ENCODE measurements at places on chromosomes 2 and 18. TPM values are rescaled to one million over a fixed set of nuclear protein-coding genes. Genes with fewer than 3 reads are reported as not detected.

- no peak for DNase-seq
- peaks cover 30% of the 10 kb centered on the region for H3K27me3 ChIP-seq
- H3K27ac ChIP-seq, result no peak overlapping the region
- H3K36me3 ChIP-seq, result no peaks in the 10 kb centered on the region
- H3K4me1 ChIP-seq, result peaks cover 12% of the 10 kb centered on the region
These were observed 2.4 kb upstream of the MSGN1 start for GRCh38 chr2:17813742-17814473.

- no peak for DNase-seq
- no peaks in the 10 kb centered on the region for H3K27me3 ChIP-seq
- H3K27ac ChIP-seq, result no peak overlapping the region
- no peak overlapping the region for H3K4me3 ChIP-seq
These were observed 398.7 kb downstream of the DSEL start for GRCh38 chr18:67117804-67118203.

- peaks cover 4% of the 10 kb centered on the region for H3K27me3 ChIP-seq
- H3K4me3 ChIP-seq, result no peak overlapping the region
- H3K4me1 ChIP-seq, result no peaks in the 10 kb centered on the region
- H3K36me3 ChIP-seq, result no peaks in the 10 kb centered on the region
These were observed 73.4 kb upstream of the TEX51 start for GRCh38 chr2:126825316-126825715.

GRCh38 chr2:24211408-24211807 lies 36.6 kb downstream of the FAM228A start:
- peaks cover 6% of the 10 kb centered on the region for H3K4me1 ChIP-seq
- no peak overlapping the region for H3K4me3 ChIP-seq
- no peaks in the 10 kb centered on the region for H3K27me3 ChIP-seq
- H3K36me3 ChIP-seq, result peaks cover 24% of the 10 kb centered on the region

DNA sequence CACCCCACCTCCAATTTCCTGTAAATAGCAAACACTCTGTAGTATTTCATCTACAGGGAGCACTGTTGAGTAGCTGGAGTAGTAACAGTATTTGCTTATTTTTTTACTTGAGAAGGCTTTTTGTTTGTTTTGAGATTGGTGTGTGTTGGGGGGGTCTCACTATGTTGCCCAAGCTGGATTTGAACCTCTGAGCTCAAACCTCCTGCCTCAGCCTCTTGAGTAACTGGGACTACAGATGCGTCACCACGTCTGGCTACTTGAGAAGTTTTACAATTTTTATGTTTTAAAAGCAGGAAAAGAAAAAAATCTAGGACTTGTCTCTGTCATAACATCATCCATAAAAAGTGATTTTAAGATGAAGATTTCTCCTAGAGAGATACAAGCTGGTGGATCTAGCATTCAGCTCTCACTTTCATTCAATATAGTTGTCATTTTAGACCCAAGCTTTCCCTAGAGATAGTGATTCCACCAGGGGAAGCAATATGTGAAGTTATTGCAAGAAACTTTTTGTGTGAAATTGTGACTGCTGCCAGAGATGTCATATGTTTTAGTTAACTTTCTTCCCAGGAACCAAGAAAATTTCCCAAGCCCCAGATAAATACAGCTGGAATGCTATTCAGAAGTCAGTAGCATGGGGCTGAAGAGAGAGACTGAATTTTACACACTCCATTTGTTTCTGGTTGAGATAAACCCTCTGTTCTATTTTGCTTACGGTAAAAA lies 60.2 kb upstream of the MAP4K3 start:
- peaks cover 4% of the 10 kb centered on the region for H3K27me3 ChIP-seq
- no peak overlapping the region for H3K27ac ChIP-seq
- peaks cover 18% of the 10 kb centered on the region for H3K4me1 ChIP-seq
- no peak overlapping the region for H3K4me3 ChIP-seq
- no peaks in the 10 kb centered on the region for H3K36me3 ChIP-seq

DNA sequence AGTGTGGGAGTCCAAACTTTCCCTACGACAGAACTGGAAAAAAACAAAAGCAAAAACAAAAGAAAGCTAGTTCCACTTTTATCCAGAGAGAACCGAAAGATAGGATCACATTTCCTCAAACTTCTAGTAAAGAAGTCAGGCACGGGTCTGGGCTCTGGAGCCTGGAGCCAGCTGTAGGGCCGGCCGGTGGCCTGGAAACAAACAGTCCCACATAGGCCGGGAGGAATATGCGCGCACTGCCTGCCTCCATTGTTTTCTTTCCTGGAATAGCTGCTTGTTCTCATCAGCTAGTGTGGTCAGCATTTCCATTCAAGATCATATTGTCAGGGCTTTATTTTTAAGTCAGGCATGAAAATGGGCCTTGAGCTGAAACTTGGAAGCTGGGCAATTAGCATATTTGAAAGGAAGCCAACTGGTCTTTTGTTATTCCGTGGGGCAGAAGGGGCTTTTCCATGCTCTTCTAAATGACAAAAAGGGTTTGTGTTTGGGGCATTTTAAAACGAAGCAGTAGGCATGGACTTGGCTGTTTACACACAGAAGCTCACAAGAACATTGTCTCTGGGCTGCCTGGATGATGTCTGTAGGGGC lies 58.7 kb upstream of the RFX8 start:
- H3K36me3 ChIP-seq, result no peaks in the 10 kb centered on the region
- no peak overlapping the region for H3K4me3 ChIP-seq
- H3K4me1 ChIP-seq, result no peaks in the 10 kb centered on the region

The GPBAR1 gene
- 1.2 TPM for total RNA-seq

The ANKRD30BL gene
- not detected for total RNA-seq

The EIF4E2 gene
- total RNA-seq, result 68.1 TPM

Measured in activated CD4-positive, alpha-beta T cell treated with anti-CD3 and anti-CD28 coated beads, Interleukin-2, amount 10 ng/mL, durations not matched to agents 7 days and 5 days (primary cell).